Cortex of kidney (tissue), 1 donor: ENCODE measurements at places on chromosomes 7 and 10.

GRCh38 chr7:27149842-27150567 is 2.4 kb downstream of the HOXA3 start:
- no peak for DNase-seq

DNA sequence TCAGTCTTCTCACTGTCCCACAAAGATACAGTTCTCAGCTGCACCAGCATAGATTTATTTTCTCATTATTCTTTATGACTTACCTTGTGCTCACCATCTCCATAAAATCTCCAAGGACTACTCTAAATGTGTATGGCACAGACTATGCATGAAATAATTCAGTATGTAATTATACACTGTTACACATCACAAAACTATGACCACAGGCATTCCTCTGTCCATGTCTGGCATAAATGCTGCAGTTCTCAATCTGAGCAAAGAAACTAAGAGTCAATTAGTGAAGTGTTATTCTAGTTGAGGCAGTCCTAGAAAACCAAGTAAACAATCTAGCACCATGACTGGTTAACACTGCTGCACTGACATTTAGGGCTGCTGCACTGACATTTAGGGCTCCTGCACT is 2.7 kb downstream of the CYCS start:
- DNase-seq = no peak

DNA sequence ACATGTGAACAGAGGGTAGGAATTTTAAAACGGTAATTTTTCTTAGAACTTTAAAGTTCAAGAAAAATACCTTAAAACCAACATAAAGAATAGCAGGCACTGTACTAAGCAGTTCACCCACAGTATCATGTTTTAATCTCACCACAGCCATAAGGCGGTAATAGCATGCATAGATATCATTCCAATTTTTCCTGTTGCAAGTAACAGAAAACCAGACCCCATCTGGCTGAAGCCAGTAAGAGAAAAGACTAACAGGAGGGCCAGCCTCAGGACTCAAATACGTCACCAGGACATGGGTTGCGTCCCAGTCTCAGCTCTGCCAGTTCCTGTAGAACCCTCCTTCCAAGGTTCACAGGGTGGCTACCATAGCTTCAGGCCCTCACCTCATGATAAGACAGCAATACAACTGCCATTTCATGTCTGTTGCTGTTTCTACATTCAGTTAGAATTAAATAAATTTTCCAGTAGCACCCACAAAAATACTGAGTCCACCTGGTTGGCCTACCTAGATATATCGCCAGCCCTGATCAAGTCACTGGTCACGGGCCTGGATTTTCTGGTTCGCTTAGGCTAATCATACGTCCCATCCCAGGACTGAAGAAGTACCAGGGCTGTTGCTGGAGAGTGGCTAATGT is 2.0 kb upstream of the RNF32 start:
- no peak for DNase-seq

DNA sequence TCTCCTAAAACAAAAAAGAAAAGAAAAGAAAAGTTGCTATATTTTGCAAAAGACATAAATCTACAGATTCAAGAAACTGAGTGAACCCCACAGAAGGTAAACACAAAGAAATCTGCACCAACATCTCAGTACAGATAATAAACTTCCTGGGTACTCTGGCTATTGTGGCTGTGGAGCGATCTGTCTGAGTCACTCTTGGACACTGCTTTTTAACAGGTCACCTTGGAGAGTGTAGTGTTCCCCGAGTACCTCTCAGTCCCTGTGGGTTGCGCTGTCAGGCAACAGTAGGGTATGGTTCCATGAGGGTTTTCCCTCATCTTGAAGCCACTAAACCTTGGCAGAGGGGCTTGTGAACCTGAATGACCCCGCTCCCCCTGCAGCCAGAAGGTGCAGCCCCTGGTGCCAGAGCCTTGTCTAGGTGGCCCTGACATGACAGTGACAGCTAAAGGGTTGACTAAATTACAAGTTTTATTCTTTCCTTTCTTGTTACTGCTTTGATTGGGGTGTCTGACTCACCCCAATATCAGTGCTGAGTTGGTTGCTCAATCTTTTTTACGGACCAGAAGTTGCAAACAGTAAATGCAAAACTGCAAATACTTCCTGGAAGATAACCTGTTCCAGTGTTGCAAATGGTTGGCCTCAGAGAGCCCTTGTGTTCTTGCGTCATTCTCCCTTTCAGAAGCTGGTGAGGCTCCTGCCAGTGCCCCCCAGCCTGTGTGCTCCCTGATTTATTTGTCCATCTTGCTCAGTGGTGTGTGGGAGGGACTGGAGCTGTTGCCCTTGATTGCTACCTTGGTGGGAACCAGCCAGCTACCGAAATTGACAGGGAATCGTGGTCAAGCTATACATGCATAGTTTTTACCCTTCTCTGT is 30.6 kb downstream of the POR start:
- DNase-seq = no peak

GRCh38 chr10:127774766-127775559 is 38.0 kb downstream of the FOXI2 start:
- no peak for DNase-seq

DNA sequence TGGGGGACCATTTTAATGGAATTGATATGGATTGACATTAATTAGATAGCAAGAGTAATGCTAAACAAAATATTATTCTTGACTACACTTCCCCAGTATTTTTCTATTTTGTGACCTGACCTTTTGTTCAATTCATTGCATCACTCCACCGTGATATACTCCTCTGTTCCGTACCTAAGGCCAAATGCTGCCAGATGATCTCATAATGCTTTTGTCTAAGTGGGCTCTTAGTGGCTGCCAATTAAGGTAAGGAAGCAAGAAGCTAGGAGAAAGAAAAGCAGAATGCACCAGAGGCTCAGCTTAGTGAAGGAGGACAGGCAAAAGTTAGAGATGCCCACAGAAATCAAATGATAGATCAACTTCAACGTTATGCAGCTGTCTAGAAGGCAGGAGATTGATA is 36.4 kb downstream of the FEZF1 start:
- no peak for DNase-seq

GRCh38 chr10:114550756-114551635 is 107.1 kb downstream of the ABLIM1 start:
- no peak for DNase-seq

DNA sequence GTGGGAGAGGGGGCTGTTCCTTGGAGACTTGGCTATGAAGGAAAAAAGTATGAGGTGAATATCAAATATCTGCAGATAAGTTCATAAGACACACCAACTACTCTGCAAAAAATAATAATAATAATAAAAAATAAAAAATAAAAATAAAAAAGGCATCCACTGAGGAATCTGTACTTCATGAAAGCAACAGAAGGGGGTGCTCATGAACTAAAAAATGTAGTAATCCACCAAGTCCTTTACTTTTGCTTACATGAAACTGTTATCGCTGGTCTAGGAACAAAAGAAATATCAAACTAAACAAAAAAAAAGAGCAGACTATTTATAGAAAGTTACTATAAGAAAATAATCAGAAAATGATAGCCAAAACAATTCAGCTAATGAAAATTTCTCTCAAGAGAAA is 579.0 kb downstream of the PHTF2 start:
- DNase-seq = no peak

- DNase-seq = no peak
These were observed 27.9 kb upstream of the CCDC7 start for GRCh38 chr10:32417911-32418547.

- DNase-seq = no peak
These were observed 125.3 kb downstream of the HTR7 start for GRCh38 chr10:90732581-90732980.

DNA sequence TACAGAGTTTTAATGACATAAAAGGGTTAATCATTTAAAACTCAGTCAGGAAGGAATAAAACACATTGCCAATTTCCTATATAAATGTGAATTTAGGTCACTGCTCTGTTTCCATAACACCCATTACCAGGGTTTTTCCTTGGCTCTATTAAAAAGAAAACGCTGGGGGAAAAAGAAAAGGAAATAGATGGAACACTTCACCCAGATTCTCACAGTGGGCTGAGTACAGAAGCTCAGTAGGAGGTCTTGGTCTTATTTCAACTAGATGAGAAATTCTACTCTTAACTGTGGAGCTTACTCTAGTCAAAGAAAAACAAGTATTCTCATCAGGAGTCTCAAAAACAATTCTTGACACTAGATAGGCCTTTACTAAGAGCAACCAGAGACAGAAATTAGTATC is 36.5 kb downstream of the GLUD1 start:
- no peak for DNase-seq

GRCh38 chr10:11165591-11166543 is 148.2 kb downstream of the CELF2 start:
- DNase-seq = no peak

- no peak for DNase-seq
These were observed 184.1 kb downstream of the ELFN1 start for GRCh38 chr7:1853986-1854865.

- no peak for DNase-seq
These were observed 4.8 kb downstream of the IFIT2 start for GRCh38 chr10:89306434-89307268.

GRCh38 chr7:134710854-134711624 is 64.4 kb downstream of the BPGM start:
- DNase-seq = no peak

DNA sequence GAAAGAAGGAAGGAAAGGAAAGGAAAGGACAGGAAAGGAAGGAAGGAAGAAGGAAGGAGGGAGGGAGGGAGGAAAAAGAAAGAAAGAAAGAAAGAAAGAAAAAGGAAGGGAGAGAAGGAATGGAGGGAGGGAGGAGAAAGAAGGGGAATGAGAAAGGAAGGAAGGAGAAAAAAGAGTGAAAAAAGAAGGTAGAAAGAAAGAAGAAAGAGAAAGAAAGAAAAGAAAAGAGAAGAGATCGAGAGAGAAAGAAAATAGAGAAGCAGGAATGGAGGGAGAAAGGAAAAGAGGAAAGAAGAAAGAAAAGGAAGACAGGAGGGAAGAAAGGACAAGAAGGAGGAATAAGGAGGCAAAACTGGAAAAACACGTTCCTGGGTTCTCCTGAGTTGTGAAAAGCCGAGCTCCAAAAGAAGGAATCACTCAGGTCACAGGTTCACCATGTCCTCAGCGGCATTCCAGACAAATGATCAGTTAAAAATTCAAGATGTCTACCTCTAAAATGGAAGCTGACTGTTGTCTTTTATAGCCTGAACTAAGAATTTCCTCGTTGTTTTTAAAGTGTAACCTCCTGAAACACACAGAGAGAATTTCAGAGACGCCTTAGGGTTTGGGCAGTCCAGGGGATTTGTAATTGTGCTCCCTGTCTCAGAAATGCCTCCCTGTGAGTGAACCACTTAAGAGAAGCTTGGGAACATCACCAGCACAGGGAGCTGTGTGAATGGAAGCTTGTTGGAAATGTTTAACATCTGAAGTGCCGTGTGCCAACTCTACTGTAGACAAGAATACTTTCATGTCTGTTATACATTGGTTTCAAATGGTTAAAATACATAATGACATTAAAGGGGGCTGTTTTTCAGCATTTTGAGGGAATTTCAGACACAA is 80.7 kb downstream of the INHBA start:
- no peak for DNase-seq

GRCh38 chr10:111087968-111088505 is 11.2 kb downstream of the ADRA2A start:
- no peak for DNase-seq

DNA sequence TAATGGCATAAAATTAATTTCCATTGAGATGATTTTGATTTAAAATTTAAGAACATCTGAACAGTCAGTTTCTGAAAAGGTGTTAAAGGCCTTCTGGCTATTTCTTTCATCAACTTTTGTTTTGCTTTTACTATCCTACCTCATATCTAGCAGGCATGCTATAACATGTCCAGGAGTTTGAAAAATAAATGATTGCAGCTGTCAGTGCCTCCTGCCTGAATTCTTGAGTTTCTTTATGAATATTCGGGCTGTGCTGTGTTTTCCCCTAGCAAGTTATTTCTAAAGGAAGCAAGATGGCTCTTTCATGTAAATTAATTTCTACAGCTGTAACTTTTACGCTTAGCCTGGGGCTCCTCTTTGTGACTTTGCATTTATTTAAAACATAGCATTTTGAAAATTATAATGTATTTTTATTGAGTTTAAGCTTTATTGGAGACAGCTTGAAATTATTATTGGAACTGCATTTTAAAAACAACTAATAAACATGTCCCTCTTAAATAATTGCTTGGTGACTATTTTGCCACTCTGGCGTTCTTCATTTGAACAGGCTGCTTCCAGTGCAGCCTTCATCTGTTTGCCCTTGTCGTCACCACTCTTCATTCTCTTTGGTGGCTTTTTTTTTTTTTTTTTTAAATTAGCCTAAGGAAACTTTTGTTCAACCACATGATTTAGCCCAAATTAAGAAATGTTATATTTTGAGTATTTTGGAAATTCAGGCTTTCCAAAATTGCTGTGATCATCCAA is 1083.4 kb upstream of the LRRN3 start:
- DNase-seq = no peak
